ENCODE measurements at places on chromosomes 7 and 10.

- no peak for DNase-seq
Observed at GRCh38 chr10:58642283-58642682, 129.6 kb downstream of the BICC1 start.

DNA sequence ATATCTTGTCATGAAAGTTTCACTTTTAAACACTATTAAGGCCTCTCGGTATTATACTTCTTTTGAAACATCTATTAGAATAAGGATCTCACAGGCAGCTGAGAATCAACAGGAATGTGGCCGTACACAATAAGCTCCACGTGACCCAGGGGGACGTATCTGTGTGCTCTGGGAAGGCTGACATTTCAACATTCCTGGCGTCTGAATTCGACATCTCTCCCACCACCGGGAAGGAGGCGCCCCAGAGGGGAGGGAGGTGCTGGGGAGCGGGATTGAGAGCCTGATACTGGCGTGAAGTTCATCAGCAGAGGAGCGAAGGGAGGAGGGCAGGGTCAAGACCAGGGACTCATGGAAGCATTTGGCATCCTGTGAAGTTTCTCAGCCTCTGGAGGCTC, 401.3 kb downstream of the DNAJB6 start:
- no peak for DNase-seq

- no peak for DNase-seq
Observed at GRCh38 chr10:3412646-3413045, 240.1 kb upstream of the PITRM1 start.

DNA sequence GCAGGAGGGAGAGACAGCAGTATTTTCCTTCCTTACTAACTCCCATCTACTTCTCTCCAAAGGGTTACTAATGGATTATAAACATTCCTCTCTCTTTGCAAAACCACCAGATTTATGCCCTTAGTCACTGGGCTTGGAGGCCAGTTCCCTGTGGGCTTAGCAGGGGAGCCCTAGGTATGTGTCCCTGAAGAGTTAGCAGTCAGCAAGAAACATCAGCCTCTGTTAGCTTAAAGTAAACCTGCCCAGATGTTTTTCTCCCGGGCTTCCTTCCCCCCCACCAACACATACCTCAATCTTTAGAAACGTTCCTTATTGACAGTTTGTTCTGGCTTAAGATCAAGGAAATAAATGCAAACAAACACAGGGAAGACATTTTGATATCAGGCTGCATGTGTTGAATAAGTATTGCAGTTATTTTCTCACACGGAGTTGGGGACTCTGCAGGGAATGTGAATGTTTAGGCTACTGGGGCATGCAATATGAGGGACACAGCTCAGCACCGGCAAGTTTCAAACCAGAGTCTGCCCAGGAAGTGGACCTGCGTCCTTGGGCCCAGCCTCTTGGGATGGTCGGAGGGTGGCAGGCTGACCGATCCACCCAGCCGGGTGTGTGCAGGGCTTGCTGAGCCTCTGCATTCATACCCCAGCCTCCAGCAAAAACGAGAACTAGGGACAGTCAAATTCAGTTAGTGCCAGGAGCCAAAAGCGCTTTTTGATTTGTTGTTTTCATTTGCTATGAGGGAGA, 252.0 kb upstream of the GRB10 start:
- no peak for DNase-seq

- DNase-seq = no peak
Observed at GRCh38 chr7:153514032-153514431, 538.2 kb upstream of the DPP6 start.
